ENCODE measurements at places on chromosomes 5 and 9. TPM values are rescaled to one million over a fixed set of nuclear protein-coding genes. Genes with fewer than 3 reads are reported as not detected.
A peak's percentile ranks its signal among the peaks of the same experiment; 100 is the strongest.

The PALM2AKAP2 gene
- 1.4 TPM for total RNA-seq

The SPATA31A3 gene
- total RNA-seq, result not detected

The IFNA21 gene
- total RNA-seq, result not detected

The OGN gene
- not detected for total RNA-seq

The SYNPO gene
- 11.0 TPM for total RNA-seq

The PLPPR1 gene
- total RNA-seq, result not detected

The ACOT12 gene
- not detected for total RNA-seq

The TAF1L gene
- not detected for total RNA-seq

The ALAD gene
- 8.6 TPM for total RNA-seq

DNA sequence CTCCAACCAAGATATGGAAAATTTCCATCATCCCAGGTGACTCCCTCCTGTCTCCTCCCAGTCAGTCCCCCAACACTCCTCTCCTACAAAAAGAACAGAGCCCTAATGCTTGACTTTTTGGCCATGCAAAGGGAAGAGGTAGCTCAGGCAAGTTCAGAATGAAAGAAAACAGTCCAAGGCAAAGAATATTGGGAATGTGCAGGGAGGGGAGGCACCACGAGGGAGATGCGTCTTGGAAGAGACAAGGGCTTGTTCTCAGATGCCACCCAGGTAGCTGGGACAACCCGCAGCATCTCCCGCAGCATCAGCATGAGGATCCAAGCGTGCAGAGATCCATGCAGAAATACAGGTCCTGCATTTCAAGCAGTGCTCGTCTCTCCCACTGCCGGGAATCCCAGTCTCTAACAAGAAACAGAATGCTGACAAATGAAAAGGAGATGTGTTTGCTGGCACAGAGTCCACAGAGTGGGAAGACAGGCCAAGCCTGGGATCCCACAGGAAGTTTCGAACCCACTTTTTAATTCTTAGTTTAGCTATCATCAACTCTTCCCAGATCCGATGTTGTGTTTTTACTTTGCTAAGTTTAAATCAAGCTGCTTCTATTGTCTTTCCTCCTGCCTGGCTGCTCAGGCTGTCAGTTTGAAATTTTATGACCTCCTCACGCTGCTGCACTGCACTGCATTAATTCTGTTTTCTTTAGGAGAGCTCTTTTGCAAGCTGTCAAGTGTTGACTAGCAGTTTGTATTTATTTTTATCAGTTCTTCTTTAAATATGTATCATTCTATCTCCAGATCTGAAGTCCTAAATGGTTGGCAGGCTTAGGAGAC, 86.8 kb upstream of the OSMR start:
- no peak for DNase-seq

DNA sequence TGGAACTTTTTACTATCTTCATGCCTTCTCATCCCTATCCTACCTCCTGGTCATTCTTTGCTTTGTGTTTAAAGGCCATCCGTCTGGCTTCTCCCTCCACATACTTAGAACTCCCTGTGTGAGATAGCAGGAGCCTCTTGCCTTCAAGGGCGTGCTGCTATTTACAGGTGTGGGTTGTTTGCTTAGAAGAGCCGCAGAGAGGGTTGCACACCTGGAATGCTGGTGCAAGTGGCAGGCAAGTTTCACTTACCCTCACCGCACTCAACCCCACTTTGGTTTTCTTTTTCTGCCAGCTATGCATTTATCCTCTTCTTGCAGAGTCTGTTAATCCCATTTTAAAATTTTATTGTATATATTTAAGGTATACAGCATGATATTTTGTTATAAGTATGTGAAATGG, 12.6 kb downstream of the SKP2 start:
- no peak for DNase-seq

DNA sequence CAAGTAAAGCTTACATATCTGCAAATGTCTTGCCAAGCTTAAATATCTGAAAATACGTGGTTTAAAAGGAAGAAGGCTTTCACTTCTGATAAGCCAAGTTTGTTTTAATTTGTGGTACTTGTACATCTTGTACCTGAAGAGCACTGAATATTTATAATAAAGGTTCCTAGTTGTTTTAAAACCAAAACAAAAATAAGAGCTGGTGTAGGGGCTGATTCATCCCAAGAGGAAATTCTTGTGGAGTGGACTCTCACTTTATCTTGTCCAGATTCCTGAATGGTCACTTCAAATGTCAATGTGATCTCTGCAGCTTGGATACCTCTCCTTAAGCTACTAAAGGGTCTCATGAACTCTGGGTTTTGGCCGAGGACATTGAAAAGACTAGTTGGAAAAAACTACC, 29.5 kb downstream of the MAMDC2 start:
- no peak for DNase-seq

DNA sequence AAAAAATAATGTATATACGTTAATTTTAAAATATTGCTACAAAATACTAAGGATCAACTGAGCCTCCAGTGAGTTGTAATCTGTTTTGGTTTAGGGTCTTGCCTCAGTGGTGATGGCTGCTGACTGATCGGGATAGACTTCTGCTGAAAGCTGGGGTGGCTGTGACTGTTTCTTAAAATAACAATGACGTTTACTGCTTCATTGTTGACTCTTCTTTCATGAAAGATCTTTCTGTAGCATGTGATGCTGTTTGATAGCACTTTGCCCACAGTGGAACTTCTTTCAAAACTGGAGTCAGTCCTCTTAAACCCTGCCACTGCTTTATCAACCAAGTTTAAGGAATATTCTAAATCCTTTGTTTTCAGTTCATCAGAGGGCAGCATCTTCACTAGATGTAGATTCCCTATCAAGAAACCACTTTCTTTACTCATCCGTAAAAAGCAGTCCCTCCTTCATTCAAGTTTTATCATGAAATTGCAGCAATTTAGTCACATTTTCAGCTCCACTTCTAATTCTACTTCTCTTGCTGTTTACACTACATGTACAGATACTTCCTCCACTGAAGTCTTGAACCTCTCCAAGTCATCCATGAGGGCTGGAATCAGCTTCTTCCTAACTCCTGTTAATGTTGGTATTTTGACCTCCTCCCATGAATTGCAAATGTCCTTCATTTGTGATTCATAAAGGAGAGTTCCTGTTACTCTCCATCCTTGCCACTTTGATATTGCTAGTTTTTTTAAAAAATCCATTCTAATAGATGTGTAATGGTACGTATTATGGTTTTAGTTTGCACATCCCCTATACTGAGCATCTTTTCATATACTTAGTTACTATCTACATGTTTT, 41.5 kb upstream of the PTPDC1 start:
- DNase-seq, result no peak

DNA sequence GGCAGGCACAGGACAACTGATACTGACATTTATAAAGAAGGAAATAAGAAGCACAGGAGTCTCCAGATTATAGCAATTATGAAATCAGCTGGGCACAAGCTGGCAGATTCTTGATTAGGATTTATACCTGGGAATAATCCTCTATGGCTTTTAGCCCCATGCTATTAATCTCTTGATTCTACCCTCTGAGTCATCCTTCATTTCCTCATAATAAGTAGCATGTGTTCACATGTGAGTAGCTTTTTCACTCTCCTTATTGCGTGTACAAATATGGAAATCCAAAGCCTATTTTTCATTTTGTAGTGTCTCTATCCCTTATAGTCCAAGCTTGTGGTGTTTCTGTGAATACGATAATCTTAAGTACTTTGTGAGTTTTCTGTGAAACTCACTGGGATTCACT, 185.0 kb upstream of the PRLR start:
- DNase-seq, result no peak

- DNase-seq, result no peak
Measured at GRCh38 chr9:75891771-75892215, 1.3 kb downstream of the PCSK5 start.

DNA sequence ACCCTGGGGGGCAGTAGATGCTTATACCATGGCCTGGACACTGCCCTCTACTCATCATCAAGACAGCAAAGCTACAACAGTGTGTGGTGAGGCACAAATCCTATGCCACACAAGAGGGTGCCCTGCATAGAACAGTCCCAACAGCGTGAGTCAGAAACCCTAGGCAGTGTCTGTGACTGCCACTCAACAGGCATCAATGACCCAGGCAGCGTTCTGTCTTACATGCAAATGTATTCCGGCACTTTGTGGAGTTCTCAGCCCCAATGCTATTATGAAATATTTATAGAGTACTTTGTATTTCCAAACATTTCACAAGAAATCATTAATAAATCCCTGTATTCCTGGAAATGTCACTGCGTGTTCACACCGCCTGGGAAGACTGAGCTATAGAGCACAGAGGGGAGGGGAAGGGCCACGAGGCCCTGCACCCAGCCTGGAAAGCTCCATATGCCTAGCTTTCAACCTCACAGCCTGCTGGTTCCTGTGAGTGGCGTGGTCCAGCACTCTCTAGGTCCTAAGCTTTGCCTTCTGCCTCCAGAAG, 77.7 kb downstream of the NIPSNAP3B start:
- no peak for DNase-seq

- no peak for DNase-seq
Measured at GRCh38 chr9:6188466-6188865, 27.1 kb upstream of the IL33 start.

DNA sequence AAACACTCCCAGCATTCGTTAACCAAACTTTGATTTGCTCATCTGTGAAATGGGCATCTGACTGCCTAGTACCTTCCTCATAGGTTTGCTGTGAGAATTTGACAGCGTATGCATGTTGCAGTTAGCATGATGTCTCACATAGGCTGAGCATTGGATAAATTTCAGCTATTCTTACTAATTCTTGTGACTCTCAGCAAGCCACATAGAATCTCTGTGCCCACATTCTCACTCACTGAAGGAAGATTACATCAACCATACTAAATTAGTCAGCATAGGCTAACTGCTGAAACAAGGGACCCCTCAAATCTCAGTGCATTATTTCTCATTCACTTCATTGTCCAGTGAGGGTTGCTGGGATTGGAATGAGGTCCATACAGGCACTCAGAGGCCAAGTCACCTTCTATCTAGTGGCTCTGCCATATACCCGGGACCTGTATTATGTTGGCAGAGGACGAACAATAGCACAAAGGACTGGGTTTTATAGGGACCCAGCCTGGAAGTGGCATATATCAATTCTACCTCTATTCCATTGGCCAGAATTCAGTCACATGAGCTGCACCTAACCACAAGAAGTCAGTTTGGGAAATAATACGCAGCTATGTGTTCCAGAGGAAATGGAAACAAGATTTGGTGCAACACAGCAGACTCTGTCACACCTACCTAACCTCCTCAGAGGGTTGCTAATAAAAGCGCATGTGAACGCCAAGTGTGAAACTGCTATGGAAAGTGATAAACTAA, 4.2 kb upstream of the PTGER4 start:
- DNase-seq, result no peak

GRCh38 chr5:60568646-60569045, 131.3 kb downstream of the DEPDC1B start:
- no peak for DNase-seq

DNA sequence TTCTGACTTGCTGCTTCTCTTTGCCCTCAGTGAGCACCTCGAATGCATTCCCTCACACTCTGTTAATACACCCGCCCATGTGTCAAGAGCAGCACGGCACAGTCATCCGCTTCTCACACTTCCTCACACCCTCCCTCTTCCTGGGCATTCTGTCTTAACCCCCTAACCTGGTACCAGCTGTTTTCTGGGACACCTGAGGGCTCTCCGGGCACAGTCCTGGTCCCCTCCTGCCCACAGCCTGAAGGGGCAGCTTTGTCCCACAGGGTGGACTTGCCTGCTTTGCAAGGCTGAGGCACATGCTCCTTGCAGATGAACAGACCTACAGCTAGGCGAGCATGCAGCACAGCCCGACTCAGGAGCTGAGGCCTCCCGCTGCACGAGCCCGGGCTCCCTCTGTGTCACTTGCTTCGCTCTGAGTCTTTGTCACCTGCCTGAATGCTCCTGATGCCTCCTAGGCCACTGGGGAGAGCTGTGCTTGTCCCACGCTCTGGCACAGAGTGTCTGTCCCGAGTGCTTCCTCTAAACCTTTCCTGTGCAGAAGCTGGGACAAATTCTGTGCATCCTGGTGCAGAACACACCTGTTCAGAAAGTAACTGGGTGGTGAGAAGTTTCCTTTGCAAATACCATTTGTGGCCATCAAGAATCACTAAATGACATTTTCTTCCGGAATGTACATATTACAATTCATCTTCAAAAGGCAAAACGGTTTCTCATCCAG, 47.8 kb downstream of the AHRR start:
- DNase-seq, result no peak

- no peak for DNase-seq
Measured at GRCh38 chr5:73422164-73422563, 26.4 kb downstream of the FOXD1 start.

- DNase-seq, result peak; percentile 17
Measured at GRCh38 chr5:133635051-133635450, 22.7 kb upstream of the FSTL4 start.

GRCh38 chr9:2765250-2765880, 48.1 kb downstream of the KCNV2 start:
- no peak for DNase-seq

- no peak for DNase-seq
Measured at GRCh38 chr5:54361691-54362411, 51.5 kb upstream of the ARL15 start.

- DNase-seq, result no peak
Measured at GRCh38 chr5:172815631-172816030, 18.4 kb upstream of the ERGIC1 start.

DNA sequence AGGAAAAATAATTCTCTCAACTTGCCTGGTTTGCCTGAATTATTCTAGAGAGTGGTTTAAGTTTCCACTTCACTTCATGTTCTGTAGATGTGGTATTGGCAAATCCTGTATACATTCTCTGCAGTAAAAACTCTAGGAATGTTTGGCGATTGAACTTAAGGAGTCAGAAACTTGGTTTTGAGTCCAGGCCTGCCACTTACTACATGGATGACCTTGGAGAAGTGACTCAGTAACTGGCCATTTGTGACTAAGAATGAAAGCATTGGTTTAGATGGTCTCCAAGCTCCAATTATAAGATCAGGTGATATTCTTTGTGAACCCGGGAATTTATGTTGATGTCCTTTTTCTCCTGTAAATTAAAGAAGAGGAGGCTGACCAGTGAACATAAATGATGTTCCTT, 233.8 kb downstream of the GAS1 start:
- no peak for DNase-seq

- DNase-seq, result no peak
Measured at GRCh38 chr5:16467363-16468219, 2.0 kb upstream of the ZNF622 start.

- DNase-seq, result no peak
Measured at GRCh38 chr5:179343719-179344430, 1.4 kb downstream of the ADAMTS2 start.

DNA sequence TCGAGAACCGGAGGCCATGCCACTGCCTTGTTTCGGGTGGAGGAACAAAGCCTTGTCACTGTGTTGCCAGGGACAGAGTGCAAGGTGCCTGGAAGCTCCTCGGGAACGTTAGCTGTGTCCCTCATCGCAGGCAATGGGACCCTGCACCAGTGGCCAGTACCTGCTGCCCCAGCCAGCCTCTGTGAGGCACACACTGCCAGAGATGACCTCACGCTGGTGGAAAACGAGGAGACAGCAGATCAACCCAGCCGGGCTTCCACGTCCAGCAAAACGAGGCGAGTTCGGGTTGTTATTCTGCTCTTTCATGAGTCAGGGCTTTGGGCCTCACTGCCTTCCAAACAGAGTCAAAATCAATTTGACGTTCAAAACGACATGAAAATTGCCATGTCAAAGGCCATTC, 104.1 kb downstream of the ADAMTS2 start:
- DNase-seq, result no peak
